ENCODE measurements at places on chromosomes 7 and 10.

DNA sequence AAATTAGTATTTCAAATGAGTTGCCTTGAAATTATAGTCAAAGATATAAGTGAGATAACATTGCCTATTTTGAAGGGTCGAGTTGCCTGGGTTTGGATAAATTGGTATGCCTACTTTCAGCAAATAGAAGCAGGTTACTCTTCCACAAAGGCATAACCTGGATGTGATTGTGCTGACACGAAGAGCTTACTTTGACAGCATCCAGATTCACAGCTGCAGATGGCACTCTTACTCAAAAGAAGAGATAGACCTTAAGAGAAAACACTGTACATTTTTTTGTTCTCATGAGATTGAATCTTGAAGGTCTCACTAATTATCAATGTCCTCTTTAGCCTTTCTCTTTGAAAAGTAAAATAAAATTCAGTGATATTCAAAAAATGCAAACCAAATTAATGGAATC is 1338.7 kb downstream of the REEP3 start:
- no peak for DNase-seq

GRCh38 chr7:147432079-147432478 is 1158.5 kb upstream of the C7orf33 start:
- no peak for DNase-seq

DNA sequence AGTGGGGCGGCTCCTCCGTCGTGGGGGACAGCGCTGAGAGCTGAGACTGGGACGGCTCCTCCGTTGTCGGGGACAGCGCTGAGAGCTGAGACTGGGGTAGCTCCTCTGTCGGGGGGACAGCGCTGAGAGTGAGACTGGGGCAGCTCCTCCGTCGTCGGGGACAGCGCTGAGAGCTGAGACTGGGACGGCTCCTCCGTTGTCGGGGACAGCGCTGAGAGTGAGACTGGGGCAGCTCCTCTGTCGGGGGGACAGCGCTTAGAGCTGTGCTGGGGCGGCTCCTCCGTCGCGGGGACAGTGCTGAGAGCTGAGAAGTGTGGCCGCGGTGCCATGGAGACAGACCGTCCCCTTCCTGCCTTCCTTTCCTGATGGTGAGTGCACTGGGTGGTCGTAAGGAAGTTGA is 136.4 kb downstream of the DYNC2I1 start:
- no peak for DNase-seq

GRCh38 chr7:28062197-28062991 is 118.2 kb downstream of the JAZF1 start:
- peak; percentile 14 for DNase-seq

DNA sequence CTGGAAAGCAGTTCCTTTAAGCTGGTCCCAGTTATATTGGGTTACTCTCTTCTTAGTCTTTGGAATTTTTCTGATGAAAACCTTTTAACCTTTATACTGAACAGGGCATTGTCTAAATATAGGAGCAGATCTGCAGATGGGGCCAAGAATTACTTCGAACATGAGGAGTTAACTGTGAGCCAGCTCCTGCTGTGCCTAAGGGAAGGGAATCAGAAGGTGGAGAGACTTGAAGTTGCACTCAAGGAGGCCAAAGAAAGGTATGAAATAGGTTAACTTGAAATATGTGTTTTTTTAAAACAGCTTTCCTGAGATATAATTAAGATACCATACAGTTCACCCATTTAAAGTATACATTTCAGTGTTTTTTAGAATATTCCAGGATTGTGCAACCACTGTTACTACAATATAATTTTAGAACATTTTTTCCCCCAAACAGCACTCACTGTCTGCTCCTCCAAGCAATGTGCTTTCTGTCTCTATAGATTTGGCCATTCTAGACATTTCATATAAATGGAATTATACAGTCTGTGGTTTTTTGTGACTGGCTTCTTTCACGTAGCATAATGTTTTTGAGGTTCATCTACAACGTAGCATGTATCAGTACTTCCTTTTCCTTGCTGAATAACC is 18.9 kb downstream of the OPTN start:
- no peak for DNase-seq

GRCh38 chr7:70586822-70587221 is 545.1 kb upstream of the GALNT17 start:
- DNase-seq = no peak

DNA sequence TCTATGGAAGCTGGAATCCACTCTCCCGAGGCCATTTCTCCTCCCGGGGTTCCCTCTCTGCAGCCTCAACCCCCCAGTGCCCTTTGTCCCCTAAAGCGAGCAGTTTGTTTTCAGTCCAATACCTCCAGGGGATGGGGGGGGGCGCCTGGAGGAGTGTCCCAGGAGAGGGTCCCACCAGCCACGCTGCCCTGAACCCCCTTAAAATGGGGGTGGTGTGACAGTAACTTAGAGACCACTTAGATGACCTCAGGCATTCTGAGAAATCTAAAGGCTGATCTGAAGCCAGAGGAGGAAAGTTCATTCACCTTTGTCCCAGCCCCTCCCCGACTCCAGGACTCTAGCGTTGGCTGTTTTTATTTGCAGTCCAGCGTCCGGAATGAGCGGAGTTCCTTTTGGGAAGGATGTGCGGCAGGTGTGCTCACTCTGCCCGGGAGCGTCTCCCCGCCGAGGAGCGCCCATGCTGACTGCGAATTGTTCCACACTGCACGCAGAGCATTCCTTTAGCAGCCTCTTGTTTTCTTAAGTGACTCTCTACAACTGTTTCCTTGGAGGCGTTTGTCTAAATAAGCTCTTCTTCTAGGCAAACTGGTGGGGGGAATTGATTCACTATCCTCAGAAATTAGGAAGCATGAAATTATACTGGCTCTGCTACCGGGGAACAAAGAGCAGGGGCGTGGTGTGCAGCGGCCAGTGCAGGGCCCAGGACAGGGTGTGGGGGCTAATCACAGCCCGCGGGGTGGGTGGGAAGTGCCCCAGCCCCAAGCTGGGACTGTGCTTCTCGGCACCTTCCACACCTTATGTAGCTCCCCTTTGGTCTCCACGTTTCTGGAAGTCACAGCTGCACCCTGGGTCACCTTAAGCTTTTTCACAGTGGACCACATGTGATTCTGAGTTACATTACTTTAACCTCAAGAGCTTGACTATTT is 46.3 kb downstream of the SYPL1 start:
- no peak for DNase-seq

DNA sequence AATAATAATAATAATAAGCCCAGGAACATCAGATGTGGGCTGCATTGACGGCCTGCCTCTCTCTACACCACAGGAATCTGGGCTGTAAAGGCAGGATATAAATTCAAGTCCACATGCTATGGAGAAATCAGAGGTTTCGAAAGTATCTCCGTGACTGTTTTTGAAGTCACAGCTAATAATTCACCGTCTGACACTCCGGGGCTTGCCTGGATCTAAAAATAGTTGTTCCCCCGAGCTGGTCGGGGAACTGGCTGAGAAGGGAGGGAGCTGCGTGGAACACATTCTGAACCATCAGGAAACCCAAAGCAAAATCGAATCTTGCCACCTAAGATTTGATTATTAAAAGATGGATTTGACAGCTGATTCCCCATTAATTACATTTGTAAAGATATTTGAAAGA is 35.4 kb downstream of the KLF6 start:
- DNase-seq = no peak

DNA sequence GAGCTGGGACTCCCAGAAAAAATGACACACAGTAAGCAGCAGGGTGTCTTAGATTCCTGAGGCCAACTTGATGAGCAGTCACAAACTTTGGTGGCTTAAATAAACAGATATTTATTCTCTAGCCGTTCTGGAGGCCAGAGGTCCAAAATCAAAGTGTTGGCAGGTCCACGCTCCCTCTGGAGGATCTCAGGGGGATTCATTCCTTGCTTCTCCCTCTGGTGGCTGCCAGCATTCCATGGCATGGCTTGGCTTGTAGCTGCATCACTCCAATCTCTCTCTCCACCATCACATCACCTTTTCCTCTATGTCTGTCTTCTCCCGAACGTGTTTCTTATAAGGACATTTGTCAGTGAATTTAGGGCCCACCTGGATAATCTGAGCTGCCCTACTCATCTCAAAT is 98.4 kb downstream of the OSBPL3 start:
- no peak for DNase-seq

GRCh38 chr7:116929914-116930913 is 23.1 kb upstream of the ST7 start:
- DNase-seq = peak; percentile 64

DNA sequence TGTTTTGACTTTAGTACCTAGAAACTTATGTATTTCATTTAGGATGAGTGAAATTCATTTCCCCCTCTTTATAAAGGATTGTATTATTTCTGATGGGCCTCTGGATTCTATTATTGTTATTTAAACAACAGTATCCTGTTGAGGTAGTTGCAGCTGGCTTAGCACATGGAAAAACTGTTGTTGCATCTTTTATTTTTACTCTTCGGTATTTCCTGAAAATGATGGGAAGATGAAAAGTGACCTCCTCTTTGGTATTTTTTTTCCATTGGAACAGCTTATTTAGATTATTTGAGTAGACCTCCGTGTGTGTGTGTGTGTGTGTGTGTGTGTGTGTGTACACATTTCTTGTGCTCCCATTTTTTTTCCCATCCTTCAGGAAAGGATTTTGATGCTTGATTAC is 129.8 kb downstream of the PRKG1 start:
- no peak for DNase-seq

DNA sequence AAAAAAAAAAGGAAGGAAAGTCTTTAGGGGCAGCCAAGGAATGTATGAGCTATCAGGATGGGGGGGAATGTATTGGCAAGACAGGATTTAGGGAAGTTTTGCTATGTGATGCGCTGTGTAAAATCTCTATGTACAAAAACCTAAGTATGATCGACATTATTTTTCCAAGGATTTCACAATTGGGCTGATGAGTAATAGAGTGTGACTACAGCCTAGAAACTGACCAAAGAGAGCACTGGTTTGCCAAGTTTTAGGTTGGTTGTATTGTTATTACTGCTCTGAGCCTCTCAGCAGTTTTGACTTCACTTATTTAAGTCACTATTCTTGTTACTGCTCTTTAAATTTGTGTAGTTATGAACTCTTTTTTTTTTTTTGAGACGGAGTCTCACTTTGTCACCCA is 107.3 kb downstream of the NRCAM start:
- no peak for DNase-seq

DNA sequence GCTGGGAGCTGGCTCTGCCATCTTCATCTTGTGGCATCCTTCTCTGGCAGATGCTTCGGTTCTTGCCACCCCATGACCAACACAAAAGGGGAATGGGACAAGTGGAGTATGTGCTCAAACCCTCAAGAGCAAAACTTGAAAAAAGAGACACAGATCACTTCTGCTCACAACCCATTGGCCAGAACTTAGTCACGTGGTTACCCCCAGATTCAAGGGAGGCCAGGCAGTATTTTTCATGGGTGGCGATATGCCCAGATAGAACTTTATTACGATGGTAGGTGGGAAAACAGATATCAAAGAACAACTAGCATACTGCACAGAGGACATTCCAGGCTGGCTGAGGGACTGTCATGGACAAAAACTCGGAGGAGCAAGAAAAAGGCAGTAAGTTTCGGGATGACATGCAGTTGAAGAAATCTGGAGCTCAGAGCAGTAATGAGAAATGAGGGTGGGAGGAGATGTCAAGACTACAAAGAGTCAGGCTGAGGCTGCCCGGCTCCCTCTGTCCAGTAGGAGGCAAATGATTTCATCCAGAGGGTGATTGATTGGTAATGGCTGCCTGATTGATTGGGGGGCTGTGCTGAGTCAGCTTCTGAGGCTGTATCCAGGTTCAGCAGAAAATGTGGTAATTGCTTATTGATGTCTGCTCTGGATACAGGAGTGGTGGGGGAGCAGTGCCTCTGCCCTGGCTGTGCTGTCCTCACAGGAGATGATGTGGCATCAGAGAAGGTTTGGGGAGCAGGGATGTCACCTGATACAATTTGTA is 25.3 kb downstream of the COL13A1 start:
- no peak for DNase-seq

- no peak for DNase-seq
These were observed 13.8 kb downstream of the BAIAP2L1 start for GRCh38 chr7:98387131-98387530.

- DNase-seq = no peak
These were observed 88.6 kb downstream of the PTPRN2 start for GRCh38 chr7:158499082-158499455.

GRCh38 chr7:155481764-155482163 is 23.8 kb downstream of the EN2 start:
- DNase-seq = no peak

- DNase-seq = no peak
These were observed 107.5 kb downstream of the REEP3 start for GRCh38 chr10:63628526-63629362.

DNA sequence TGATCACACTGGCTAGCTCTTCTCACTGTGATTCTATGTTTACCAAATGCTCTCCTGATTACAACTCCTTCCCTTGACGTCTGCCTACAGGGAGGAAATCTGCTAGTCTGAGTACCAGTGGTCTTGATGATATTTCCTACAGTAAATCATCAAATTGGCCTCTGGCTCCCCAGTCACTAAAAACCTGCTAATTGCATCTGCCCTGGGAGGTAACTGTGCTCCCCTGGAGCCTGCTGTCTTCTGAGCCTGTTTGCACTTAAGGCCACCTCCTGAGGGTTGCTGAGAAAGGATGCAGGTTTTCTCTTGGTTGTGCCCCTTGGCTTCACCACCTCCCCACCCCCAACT is 56.0 kb downstream of the ELMO1 start:
- DNase-seq = no peak

- no peak for DNase-seq
These were observed 22.6 kb downstream of the POLL start for GRCh38 chr10:101565370-101565900.

- DNase-seq = no peak
These were observed 38.7 kb upstream of the ANK3 start for GRCh38 chr10:60428387-60428737.

DNA sequence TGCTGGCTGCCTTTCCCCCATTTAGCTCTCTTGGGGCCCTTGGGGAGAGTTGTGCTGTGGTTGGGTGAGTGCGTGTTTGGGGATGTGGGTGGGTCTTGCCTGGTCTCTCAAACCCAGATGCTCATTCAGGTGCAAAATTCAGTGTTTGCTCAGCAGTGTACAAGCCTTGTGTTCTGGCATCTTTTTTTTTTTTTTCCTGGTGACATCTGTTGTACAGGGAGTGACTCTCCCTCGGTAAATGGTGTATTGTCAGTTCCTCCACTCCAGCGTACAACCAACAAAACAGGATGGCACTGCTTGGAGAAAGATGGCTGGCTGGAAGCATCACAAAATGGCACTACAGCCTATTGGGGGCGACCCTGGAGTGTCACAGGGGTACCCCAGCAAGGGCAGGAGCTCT is 75.5 kb downstream of the LRMDA start:
- DNase-seq = no peak

DNA sequence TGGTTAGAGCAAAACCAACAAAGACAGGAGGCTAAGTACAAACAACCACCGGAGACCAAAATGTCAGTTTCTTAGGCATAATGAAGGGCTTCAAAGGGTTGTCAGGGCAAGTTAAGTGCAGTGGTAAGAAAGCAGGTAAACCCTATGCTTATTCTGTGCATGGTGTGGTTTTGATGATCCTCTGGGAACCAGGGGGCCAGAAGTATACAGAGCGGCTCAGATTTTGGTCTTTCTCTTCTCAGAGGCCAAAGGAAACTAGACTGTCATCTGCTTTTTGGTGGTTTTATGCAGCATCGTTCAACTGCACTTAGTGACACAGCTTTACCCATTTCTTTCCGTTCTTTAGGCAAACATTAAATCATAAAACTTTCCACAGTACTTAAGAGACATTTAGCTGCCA is 332.7 kb upstream of the CELF2 start:
- no peak for DNase-seq

GRCh38 chr10:7563368-7563767 is 103.4 kb downstream of the ITIH5 start:
- no peak for DNase-seq

GRCh38 chr10:24505759-24506158 is 217.9 kb downstream of the ARHGAP21 start:
- no peak for DNase-seq
